Stimulated activated CD4-positive, alpha-beta T cell treated with anti-CD3 and anti-CD28 coated beads, Interleukin-2, amount 100 ng/mL, for 4 hours (primary cell): ENCODE measurements at places on chromosomes 1 and 21.

- no peak for DNase-seq
Observed at GRCh38 chr1:201282931-201283829, at the start of gene PKP1. PKP1 (plus strand) TSS chr1:201283506; CDS start chr1:201283703, 197 bp downstream.

DNA sequence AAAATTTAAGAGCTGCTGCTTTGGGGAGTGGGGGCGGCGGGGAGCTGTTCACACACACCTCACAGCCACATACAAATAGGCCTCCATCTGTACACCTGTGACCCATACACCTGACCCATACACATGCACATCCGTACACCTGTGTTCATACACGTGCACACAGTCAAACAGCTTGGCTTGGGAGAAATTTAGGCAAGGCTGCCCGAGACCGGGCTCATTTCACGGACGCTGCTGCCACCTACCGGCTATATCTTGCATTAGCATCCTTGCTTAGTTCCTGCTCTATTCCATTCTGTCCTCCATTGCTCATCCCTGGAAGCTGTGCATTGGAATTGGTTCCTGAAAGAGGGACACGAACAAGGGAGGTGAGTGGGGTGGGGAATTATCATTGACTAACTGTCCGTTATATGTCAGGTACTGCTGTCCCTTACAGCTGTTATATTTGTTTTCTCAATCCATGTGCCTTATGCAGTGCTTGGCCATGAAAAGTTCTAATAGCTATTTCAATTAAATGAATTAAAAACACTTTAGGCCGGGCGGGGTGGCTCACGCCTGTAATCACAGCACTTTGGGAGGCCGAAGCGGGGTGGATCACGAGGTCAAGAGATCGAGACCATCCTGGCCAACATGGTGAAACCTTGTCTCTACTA lies 37.1 kb upstream of the EPB41 start:
- DNase-seq: peak; percentile 60

DNA sequence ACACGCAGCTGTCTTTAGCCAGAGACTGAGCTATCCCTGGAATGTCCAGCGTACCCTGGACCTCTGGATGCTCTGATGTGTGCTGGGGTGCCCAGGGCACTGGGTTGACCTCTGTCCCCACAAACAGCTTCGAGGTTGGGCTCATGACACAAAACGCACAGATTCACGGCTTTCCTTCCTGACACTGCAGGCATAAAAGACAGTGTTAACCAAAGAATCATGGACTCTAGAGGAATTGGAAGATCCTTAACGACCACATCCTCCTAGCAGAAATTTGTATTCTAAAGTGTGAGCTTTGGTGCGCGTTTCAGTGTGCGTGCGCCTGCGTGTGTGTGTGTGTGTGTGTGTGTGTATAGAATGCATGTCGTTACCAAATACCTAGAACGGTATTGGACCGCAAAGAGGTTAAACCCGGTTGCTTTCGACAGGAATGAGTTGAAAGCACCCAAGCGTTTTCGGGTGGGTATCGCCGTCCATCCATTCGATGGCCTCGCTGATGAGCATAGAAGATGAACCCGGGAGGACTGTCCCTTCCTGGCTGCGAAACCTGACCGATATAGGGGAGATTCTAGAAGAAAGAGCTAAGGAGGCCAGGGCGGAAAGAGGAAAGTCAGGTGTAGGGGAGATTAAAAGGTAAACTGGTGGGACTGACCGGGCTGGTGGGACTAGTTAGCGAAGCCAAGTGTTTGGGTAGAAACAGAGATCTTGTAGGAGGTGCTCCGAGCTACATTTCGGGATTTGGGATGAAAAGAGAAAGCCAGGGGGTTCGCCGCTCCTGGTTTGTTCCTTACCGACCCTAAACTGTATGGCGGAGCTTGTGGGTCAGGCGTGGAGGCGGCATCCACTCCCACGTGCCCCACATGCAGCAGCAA lies 6.8 kb upstream of the LHX9 start:
- no peak for DNase-seq

DNA sequence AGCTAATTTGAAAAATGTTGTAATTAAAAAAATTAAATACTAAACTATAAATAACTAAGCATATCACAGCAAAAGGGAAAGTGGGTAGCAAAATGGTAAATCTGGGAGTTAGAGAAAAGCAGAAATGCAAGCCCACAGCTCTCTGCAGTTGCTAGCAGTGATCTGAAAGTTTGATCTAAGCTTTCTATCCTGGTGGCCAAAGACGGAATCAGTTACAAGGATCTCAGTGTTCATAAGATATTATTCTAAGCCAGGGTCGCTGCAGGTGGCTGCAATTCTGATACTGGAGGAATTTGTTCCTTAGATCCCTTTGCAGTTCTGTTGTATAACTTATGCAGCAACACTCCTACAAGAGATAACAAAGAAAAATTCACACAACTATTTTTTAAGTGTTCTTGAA lies 363.7 kb downstream of the SETD4 start:
- DNase-seq: no peak

DNA sequence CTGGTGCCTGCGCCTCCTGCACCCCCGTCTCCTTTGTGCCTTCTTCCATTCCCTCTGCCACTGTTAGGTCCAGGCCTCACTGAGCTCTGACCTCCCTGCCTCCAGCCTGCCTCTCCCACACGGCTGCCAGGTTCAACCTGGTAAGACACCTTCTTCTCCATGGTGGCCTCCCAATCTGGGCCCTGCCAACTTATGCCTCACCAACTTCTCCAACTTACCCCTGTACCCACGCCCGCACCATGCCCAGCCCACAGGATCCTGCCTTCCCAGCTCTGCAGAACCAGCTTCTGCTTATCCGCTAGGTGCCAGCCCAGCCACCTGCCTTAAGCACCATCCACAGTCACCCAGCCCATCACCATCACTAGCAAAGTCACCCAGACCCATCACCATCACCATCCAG lies 37.2 kb downstream of the PDE9A start:
- no peak for DNase-seq
